SJCRH30 (cell line): ENCODE measurements at places on chromosomes 11 and 22. TPM values are rescaled to one million over a fixed set of nuclear protein-coding genes. Genes with fewer than 3 reads are reported as not detected.

GRCh38 chr11:22430141-22430541 lies 92.0 kb downstream of the SLC17A6 start:
- no peaks in the 10 kb centered on the region for H3K27me3 ChIP-seq
- no peak for DNase-seq
- no peak overlapping the region for H3K4me3 ChIP-seq
- H3K27ac ChIP-seq: no peak overlapping the region

- no peaks in the 10 kb centered on the region for H3K36me3 ChIP-seq
- H3K4me1 ChIP-seq: peaks cover 75% of the 10 kb centered on the region
- H3K4me3 ChIP-seq: peak overlapping the region; percentile 17
- H3K27me3 ChIP-seq: no peaks in the 10 kb centered on the region
- H3K27ac ChIP-seq: peak overlapping the region; percentile 78
These were observed 288.1 kb downstream of the ETS1 start for GRCh38 chr11:128299132-128299726.

- H3K27ac ChIP-seq: no peak overlapping the region
- DNase-seq: no peak
- H3K27me3 ChIP-seq: no peaks in the 10 kb centered on the region
- no peaks in the 10 kb centered on the region for H3K36me3 ChIP-seq
- H3K4me1 ChIP-seq: no peaks in the 10 kb centered on the region; the same call in 1 of the 2 replicates
These were observed 129.1 kb downstream of the MPPED2 start for GRCh38 chr11:30457087-30457486.

GRCh38 chr11:129639300-129639699 lies 176.3 kb upstream of the TMEM45B start:
- no peaks in the 10 kb centered on the region; the same call in 1 of the 2 replicates for H3K4me1 ChIP-seq
- no peaks in the 10 kb centered on the region for H3K36me3 ChIP-seq
- no peak for DNase-seq
- no peak overlapping the region for H3K4me3 ChIP-seq
- no peak overlapping the region for H3K27ac ChIP-seq
- no peaks in the 10 kb centered on the region for H3K27me3 ChIP-seq

DNA sequence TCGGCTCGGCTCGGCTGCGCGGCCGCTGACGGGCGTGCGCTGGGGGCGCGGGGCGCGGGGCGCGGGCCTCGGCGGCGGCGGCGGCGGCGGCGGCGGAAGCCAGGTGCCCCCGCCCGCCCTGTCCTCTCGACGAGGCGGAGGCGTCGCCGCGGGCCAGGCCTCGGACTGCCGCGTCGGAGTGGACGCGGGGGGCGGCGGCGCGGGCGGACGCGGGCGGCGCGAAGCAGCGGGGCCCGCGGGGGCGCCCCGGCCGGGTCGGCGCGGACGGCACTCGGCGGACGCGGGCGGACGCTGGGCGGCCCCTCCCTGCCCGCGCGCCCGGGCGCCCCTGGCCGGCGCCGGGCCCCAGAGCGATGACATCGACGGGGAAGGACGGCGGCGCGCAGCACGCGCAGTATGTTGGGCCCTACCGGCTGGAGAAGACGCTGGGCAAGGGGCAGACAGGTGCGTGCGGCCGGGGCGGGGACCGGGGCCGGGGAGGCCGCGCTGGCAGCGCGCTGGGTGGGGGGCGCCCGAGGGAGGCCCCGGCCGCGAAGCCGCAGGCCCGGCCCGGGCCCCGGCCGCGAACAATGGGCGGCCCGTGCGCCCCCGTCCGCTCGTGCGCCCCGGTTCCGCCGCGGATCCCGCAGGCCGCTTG lies at the start of gene BRSK2:
TSS of gene BRSK2 (plus strand) at position 3 of the 637 bp plus-strand sequence. CDS start at position 354, 351 bp downstream.
- no peaks in the 10 kb centered on the region for H3K4me1 ChIP-seq
- DNase-seq: no peak
- no peaks in the 10 kb centered on the region for H3K27me3 ChIP-seq
- H3K27ac ChIP-seq: no peak within 1 kb of the TSS
- H3K4me3 ChIP-seq: no peak within 1 kb of the TSS

DNA sequence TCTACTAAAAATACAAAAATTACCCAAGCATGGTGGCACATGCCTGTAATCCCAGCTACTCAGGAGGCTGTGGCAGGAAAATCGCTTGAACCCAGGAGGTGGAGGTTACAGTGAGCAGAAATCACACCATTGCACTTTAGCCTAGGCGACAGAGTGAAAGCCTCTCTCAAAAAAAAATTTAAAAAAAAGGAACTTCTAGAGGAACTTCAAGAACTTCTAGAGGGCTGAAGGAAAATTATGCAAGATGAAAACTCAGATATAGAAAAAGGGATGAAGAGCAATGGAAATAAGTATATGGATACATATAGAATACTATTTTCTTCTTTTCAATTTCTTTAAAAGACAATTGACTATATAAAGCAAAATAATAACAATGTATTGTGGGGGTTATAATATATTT lies 51.2 kb upstream of the PRR5 start:
- H3K4me1 ChIP-seq: peaks cover 17% of the 10 kb centered on the region
- DNase-seq: no peak
- no peaks in the 10 kb centered on the region for H3K27me3 ChIP-seq
- H3K36me3 ChIP-seq: no peaks in the 10 kb centered on the region

CD3D gene
- not detected in 2 replicates for total RNA-seq

DNA sequence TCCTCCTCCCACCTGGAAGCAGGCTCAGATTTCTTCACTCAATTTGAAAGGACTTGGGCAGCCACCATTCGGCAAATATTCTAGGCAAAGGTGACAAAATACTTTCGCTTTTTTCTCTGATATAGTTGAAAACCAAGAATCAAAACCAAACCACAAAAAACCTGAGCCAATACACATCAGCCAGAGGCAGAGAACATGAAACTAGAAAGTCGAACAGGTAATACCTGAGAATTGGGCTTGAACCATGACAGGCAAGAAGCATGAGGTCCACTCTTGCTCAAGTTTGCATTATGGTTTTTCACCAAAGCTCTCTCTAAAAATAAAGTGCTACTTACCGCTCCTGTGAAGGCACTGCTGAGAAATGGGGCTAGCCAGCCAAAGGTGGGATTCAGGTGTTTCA lies 26.2 kb upstream of the LDLRAD3 start:
- H3K4me1 ChIP-seq: peaks cover 23% of the 10 kb centered on the region
- no peaks in the 10 kb centered on the region for H3K36me3 ChIP-seq
- no peak for DNase-seq

MYOD1 gene
- total RNA-seq: 675 and 679 TPM in 2 replicates

- H3K4me1 ChIP-seq: no peaks in the 10 kb centered on the region
- no peak overlapping the region for H3K27ac ChIP-seq
- no peaks in the 10 kb centered on the region for H3K27me3 ChIP-seq
- DNase-seq: no peak
These were observed 1121.8 kb upstream of the TENM4 start for GRCh38 chr11:80562523-80563125.

SMC1B gene
- total RNA-seq: not detected in 2 replicates
